ENCODE measurements at places on chromosomes 4 and X.

DNA sequence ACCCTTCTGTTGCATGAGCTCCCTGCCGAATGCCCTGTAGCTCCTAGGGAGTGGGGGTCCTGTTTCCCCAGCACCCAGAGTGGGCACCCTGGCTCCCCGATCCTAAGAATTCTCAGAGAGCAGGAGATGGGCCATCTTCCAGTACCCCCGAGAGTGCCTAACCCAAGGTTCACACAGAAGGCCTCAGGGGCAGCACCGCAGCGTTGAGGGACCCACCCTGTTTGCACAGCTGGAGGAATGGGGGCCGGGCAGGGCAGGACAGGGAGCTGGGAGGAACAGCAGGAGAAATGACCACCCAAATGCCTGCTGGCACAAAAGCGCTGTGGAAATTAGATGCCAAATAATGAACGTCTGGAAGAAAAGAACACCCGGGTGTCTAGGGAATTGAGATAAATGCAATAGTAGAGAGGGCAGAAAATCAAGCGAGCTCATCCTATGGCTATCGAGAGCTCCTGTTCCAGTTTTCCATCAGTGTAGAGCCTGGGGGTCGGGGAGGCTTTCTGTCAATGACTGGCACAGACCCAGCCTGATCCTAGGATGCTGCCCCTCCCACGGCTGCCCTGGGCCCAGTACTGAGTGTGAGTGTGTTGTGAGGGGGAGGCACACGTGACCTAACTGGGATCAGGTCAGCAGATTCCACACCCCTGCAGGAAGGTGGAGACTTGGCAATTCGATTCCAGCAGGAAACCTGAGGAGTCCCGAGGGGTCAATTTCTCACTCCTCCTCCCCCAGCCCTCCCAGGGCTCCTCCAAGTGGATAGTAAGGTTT, 25.7 kb downstream of the SEPTIN6 start:
- DNase-seq: no peak

DNA sequence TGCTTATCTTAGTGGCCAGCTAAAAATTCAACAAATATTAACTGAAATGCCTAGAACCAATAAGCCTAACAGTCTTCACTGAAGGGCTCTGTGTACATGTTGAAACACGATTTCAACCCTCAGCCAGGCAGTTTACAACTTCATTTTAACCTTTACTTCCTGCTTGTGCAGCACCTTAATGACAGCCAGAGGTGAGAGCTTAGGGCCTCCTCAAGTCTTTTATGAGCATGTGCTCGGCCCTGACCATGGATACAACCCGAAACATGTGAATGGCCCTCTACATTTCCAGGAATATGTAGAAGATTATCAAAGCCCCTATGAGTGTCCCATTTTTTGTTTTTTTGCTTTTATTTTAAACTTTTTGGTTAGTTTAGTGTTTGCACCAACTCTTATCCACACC, 88.3 kb downstream of the MSN start:
- no peak for DNase-seq

DNA sequence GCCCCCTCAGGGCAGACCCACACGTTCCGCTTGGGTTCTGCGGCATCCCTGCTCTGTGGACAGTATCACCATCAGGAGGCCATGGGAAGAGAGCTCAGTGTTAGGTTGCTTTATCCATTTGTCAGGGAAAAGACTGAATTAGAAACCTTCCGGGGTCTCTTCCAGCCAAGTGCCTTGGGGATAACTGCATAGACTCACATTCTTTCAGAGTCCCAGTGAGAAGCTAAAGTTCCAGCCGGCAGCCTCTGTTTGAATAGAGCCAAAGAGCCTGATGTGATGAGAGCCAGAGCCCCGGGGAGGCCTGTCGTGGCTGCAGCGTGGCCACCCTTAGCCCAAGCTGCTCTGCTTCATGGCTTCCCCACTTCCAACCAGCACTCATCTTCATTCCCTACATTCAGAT, 85.2 kb downstream of the FHDC1 start:
- no peak for DNase-seq

DNA sequence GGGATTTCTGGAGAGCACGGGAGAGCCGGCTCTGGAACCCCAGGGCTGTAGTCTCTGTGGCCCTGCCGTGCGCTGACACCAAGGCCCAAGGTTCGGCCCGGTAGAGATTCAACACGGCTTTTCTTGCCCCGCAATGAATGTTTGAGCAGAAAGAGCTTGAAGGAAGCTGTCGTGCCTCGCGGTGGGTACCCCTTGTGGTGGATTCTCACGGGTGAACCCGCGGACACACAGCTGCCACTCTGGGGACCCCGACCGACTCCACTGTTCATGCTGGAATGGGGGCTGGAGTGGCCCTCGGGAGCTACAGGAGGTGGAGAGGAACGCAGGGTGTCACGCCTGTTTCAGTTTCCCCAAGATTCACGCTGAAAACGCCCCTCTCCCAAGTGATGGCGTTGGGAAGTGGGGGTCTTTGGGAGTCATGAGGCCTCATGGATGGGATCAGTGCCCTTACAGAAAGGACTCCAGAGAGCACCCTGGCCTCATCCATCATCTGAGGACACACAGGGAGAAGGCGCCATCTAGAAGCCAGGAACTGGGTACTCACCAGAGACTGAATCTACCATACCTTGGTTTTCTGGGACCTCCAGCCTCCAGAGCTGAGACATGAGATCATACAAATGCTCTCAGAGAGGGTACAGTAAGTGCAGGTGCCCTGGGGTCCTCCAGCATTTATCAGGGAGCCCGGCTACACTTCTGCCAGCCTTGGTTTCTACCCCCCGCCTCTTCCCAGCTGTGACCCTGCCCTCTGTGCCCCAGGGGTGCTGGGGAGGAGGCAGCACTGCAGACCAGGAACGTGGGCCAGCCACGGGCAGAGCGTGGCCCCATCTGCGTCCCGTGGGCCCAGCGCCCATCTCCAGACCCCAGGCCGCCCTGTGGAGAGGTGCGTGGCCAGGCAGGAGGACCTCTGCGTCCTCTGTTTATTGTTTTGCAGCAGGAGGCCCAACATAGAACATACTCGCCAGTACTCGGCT, 6.4 kb downstream of the SLC25A6 start:
- no peak for DNase-seq

DNA sequence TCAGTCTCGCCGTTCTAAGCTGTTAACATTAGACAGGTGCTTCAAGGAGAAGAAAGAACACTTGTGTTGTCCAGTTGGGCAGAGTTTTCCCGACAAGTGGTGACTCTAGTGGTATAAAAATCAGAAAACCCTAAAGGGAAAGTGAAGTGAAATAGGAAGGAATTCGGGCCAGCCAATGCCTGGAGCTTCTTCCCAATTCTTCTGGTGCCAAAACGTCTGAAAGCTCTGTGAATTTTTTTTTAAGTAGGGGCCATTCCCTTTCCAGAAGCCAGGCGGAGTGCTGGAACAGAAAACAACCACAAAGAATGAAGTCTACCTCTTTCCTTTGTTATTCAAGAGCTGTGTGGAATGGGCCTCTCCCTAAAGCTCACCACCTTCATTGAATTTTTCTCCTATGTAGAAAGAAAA, 43.1 kb upstream of the PPARGC1A start:
- no peak for DNase-seq

- DNase-seq: peak; percentile 81
Measured at GRCh38 chrX:153554519-153555167, 37.2 kb downstream of the ATP2B3 start.

DNA sequence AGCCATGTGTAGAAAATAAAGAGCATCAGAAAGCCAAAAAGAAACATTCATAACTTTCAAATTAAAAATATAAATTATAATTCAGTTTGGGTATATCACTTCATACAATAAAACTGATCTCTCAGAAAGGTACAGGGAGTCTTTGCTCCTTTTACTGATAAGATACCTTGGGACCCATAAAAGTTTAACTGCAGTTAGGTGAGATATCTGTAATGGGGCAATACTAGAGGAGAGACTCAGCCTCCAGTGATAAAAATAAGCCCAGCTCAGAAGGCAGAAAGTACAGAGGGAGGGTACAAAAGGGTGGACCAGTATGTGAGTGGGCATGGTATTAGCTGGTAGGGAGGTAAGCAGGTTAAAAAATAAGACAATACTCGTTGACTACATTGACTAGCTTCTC, 180.9 kb upstream of the AGTR2 start:
- DNase-seq: no peak

DNA sequence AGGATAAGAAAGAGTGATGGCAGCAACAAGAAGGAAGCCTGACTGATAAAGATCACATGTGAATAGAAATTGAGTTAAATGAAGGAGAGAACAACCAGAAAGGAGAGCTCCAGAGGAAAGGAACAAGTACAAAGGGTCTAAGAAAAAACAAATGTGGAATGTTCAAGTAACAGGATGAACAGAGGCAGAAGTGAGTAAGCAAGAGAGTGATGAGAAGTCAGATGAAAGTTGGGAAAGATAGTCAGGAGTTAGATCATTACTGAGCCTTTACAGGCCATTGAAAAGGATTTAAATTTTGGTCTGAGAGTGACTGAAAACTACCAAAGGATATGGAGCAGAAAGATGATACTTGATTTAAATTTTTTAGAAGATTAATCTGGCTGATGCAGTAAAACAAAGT, 38.1 kb downstream of the NFXL1 start:
- no peak for DNase-seq

GRCh38 chrX:27555514-27555913, 34.6 kb upstream of the DCAF8L2 start:
- peak; percentile 5 for DNase-seq

- DNase-seq: no peak
Measured at GRCh38 chr4:112302320-112303274, 5.4 kb downstream of the ALPK1 start.

GRCh38 chr4:26252349-26253025, 68.3 kb upstream of the RBPJ start:
- DNase-seq: no peak

GRCh38 chrX:44903107-44903506, 30.1 kb downstream of the KDM6A start:
- no peak for DNase-seq

GRCh38 chr4:163540448-163540847, 46.0 kb downstream of the TMA16 start:
- DNase-seq: no peak

GRCh38 chrX:7270933-7271332, 123.0 kb upstream of the PUDP start:
- DNase-seq: no peak

GRCh38 chr4:152188801-152189200, 347.1 kb downstream of the FBXW7 start:
- DNase-seq: no peak

DNA sequence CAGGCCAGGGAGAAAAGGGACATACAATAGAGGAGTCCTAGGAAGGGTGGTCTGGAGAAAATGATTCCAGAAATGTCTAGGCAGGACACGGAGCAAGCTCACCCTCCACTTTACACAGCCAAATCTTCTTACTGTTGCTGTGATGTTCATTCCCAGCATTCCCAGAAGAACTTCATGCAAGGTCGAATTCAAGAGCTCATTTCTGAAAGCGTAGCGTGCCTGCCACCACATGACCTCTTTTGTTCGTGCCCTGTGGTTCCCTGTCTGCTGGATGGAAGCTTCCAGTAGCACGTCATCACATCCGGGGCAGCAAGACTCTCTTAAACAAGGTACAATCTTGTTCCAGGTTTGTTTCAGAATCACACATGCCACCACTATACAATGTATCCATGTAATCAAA, 57.8 kb downstream of the FAM184B start:
- DNase-seq: no peak

GRCh38 chrX:108091878-108092291, 307 bp downstream of the ATG4A start:
- DNase-seq: no peak

- no peak for DNase-seq
Measured at GRCh38 chr4:57020467-57021101, 41.9 kb downstream of the POLR2B start.

DNA sequence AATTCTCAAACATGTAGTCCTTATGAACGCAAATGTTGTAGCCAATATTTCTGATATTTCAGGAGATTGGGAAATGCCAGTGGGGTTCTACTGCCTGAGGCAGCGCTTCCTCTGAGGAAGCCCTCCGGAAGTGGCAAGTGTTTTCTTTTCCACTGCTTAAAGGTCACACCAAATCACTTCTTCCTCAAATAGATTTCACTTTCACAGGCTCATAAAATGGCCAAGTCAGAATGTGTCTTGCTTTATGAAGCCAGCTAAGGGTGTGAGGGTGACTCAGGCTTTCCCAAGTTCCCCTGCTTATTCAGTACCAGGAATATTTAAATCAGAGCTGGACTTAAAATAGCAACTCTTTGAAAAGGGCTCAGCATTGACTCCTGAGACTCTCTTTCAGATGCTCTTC, 514.2 kb upstream of the DIPK2B start:
- peak; percentile 2 for DNase-seq

- no peak for DNase-seq
Measured at GRCh38 chr4:156754832-156755570, 216.6 kb downstream of the PDGFC start.

Measured in globus pallidus (tissue), 1 donor.